Esophagus squamous epithelium (tissue), 5 donors: ENCODE measurements at places on chromosomes 2 and 18. TPM values are rescaled to one million over a fixed set of nuclear protein-coding genes. Genes with fewer than 3 reads are reported as not detected.

The ALK gene
- total RNA-seq: not detected

GRCh38 chr18:43919551-43919950, 642.3 kb upstream of the SYT4 start:
- no peaks in the 10 kb centered on the region for H3K4me1 ChIP-seq
- no peaks in the 10 kb centered on the region for H3K27me3 ChIP-seq
- H3K4me3 ChIP-seq: no peak overlapping the region
- no peak overlapping the region for H3K27ac ChIP-seq

DNA sequence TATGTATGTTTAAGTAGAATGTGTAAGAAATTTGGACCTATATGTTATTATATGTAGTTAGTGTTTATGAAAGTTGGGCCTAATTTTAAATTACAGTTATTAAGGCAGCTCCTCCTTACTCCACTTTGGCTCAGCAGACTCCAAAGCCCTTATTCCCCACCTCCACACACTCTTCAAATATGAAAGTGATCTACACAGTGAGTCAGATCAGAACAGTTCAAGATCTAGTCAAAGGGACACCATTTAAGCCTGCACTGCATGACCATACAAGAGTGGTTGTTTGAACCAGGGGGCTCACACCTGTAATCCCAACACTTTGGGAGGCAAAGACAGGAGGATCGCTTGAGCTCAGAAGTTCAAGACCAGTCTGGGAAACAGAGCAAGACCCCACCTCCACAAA, 21.2 kb upstream of the PMAIP1 start:
- H3K4me3 ChIP-seq: no peak overlapping the region
- no peaks in the 10 kb centered on the region for H3K4me1 ChIP-seq
- H3K36me3 ChIP-seq: no peaks in the 10 kb centered on the region

- no peaks in the 10 kb centered on the region for H3K36me3 ChIP-seq
- H3K27me3 ChIP-seq: no peaks in the 10 kb centered on the region
- no peak overlapping the region for H3K4me3 ChIP-seq
- no peak for DNase-seq
- H3K4me1 ChIP-seq: peaks cover 8% of the 10 kb centered on the region
Measured at GRCh38 chr2:234308813-234309195, 188.1 kb downstream of the ARL4C start.

GRCh38 chr2:33223856-33224255, 252.6 kb upstream of the RASGRP3 start:
- DNase-seq: no peak
- no peak overlapping the region for H3K4me3 ChIP-seq
- H3K27ac ChIP-seq: no peak overlapping the region
- no peaks in the 10 kb centered on the region for H3K4me1 ChIP-seq
- H3K27me3 ChIP-seq: no peaks in the 10 kb centered on the region

- H3K4me1 ChIP-seq: peaks cover 27% of the 10 kb centered on the region
- H3K36me3 ChIP-seq: no peaks in the 10 kb centered on the region
Measured at GRCh38 chr2:190050001-190050400, 12.5 kb downstream of the MSTN start.

DNA sequence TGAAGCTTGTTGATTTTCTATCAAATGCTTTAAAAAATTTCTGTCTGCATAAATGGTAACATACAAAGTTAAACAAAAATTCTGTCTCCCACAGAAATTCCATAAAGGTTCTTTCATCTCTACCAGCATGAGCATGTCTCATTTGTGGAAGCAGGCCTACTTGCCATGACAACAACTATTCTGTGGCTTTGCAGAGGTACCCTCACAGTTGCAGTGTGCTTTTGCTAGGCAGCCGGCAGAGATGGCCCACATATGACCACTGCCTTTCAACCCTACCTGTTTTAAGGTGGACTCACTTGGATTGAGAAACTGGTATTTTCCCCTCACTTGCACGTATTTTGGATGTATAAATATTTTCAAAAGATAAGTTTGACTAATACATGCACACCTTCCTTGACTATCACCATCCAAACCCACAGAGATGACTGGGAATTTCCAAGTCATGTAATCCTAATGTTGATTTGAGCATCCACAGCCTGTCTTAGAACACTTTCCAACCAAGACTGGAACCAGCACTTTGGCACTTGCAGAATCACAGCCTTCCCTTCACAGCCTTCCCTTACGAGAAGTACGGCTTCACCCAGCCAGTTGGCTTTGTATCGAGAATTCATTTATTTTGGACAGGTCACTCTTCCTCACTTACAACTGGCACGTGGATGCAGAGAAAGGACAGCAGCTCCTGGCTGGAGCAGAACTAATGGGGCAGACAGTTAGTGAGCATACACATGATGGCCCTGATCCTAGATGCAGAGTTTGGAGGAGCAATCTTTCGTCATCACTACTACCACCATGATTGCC, 9.3 kb upstream of the FHL2 start:
- H3K36me3 ChIP-seq: no peaks in the 10 kb centered on the region
- no peak overlapping the region for H3K4me3 ChIP-seq
- DNase-seq: no peak
- peaks cover 26% of the 10 kb centered on the region for H3K4me1 ChIP-seq
- H3K27me3 ChIP-seq: no peaks in the 10 kb centered on the region
